ENCODE measurements at places on chromosomes 6 and 20.

DNA sequence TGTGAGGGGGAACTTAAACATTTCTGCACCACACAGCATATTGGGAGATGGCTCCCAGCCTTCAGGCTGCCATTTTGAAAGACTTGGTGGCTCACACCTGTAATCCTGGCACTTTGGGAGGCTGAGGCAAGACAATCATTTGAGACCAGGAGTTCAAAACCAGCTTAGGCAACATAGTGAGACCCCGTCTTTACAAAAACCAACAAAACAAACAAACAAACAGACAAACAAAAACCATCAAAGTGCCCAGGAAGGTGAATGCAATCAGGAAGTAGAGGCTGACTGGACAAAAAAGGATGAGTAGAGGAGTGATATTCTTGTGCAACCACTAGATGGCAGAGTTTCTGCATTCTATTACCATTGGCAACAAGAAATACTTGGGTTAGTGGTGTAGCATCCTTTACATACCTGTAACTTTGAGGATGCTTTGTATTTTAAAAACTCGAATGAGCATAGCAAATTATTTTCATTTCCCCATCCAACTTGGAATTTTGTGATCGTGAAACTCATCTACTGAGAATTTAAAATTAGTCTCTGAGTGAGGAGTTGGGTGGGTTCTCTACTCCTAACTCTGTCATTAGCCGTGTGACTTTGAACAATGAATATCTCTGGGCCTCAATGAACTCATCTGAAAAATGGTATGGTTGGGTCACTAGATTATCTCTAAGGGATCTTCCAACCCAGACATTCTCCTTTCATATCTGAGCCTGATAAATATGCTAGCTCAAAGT is 84.4 kb downstream of the CRYBG1 start:
- no peak for DNase-seq

GRCh38 chr6:124956018-124956417 is 6.2 kb upstream of the RNF217 start:
- DNase-seq, result no peak

DNA sequence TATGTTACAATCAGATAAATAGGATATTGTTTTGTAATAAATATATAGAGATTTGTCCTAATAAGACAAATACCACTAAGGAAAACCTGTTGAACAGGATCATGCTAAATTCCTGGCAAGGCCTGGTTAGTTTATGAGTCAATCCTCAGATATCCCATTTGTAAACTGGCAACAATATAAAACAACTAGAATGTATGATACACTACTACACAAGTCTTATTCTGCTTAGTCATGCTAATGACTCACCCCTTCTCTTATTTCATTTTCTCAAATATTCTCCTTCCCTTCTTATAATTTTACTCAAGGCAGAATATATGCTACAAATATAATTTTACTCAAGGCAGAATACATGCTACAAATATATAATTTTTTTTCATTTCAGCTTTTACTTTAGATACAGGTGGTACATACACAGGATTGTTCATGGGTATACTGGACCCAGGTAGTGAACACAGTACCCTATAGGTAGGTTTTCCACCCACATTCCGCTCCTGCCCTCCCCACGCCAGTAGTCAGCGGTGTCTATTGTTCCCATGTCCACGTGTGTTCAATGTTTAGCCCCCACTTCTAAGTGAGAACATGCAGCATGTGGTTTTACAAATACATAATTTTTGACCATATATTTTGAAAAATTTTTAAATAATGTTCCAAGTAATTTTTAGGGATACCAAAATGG is 6.3 kb downstream of the OSER1 start:
- no peak for DNase-seq

DNA sequence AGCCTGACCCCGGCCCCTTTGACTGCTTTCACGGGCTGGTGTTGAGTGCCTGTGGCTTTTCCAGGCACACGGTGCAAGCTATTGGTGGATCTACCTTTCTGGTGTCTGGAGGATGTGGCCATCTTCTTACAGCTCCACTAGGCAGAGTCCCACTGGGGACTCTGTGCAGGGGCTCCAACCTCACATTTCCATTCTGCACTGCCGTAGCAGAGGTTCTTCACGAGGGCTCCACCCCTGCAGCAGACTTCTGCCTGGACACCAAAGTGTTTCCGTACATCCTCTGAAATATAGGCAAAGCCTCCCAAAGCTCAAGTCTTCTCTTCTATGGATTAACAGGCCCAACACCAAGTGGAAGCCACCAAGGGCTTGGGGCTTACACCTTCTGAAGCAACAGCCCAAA is 691.5 kb upstream of the POU3F2 start:
- no peak for DNase-seq

DNA sequence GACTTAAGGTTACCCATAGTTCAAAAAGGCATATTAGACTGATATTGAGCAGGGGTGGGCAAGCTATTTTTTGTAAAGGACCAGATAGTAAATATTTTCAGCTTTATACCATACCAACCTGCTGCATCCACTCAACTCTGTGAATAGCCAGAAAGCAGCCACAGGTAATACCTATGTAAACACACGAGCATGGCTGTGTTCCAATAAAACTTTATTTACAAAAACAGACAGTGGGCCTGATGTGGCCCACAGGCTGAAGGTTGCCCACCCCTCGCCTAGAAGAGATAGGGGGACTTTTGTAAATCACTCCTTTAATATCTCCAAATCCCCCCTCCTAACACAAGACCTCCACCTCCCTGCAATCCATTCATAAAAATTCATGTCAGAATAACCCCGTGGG is 64.4 kb downstream of the PSMG4 start:
- DNase-seq, result no peak

DNA sequence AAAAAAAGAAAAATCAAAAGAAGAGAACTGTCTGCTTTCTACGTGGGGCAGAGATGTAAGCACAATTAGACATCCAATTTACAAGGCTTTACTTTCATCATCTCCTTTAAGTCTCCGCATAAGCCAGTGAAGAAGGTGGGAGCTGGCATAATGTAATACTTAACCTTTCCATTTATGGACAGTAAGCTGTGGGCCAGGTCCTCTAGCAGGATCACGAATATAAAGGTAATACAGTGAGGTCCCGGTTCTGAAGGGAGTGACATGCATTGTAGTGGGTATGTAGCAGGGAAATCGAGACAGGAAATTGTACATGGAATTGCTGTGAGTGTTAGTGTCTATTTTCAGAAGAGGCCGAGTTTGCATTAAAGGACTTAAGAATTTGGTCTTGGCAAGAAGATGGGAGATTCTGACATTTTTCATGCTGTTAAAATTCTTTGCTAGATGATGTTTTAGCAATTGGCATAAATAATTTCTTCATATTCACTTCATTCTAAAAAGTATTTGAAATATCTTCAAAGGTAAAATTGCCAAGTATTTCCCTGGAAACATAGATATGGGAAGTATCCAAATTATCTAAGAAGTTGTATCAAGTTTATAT is 20.4 kb upstream of the POPDC3 start:
- no peak for DNase-seq

DNA sequence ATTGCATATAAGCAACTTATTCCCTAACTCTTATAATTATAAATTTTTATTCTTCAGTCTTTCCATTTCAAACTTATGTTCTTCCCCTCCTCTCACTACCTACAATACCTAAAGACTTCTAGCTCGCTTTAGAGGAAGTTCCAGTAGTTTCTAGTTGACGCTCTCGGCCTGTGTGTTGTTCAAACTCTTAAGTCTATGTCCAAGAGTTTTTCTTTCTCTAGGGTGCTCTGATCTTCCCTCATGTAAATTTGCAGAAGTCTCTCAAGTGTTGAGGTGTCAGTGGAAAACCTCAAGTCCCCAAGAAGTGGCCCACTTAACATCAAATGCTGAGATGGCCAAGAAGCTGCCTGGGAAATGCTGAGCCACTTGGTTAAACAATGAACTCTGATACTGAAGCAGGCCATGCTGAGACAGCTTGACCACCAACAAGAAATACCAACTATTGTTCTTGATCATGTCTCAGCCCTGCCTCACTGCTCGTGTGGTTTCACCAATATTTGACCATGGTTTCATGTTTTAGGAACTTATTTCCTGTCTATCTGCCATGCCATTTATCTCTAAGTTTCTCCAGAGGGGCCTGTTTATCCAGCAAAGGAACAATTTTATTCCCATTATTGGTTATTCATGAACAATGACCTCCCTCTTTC is 100.9 kb upstream of the TCF21 start:
- DNase-seq, result no peak

- no peak for DNase-seq
These were observed 11.9 kb downstream of the NELFCD start for GRCh38 chr20:58992911-58993310.

DNA sequence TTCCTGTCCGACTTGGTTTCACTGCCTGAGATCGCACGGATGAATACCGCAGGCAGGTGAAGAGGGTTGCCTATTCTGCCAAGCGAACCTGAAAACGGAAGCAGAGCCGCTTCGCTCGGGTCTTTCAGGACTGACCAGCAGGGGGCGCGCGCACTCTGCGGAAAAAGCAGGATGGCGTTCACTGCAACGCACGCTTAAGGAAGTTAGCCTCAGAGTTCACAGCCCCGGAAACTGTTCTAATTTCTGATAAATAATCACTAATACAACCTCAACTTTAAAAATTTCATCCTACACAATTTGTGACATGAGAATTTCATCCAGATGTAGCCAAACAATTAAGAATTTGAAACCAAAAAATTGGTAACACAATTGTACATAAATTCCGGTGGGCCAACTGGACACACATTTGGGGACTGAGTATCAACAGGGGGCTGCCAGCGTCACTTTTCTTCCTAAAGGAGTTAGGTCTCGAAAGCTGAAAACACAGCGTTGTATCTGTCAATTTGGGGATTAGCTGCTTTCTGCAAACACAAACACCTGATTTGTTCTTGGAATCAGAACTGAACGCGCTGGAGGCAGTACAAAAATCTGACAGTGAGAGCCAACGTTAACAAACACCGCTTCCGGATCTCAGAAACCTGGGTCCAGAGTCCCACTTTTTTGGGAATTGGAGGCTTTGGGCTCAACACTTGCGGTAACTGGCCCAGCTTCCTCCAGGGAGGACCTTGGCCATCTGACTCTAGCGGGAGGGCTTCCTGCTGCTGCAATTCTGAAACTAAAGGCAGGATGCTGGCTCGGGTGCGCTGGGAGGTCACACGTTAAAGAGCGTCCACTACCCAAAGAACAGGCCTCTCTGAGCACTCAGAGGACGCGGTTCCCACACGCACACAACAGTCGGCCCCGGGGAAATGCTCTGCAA is 8.8 kb downstream of the PXDC1 start:
- DNase-seq, result peak; percentile 91

DNA sequence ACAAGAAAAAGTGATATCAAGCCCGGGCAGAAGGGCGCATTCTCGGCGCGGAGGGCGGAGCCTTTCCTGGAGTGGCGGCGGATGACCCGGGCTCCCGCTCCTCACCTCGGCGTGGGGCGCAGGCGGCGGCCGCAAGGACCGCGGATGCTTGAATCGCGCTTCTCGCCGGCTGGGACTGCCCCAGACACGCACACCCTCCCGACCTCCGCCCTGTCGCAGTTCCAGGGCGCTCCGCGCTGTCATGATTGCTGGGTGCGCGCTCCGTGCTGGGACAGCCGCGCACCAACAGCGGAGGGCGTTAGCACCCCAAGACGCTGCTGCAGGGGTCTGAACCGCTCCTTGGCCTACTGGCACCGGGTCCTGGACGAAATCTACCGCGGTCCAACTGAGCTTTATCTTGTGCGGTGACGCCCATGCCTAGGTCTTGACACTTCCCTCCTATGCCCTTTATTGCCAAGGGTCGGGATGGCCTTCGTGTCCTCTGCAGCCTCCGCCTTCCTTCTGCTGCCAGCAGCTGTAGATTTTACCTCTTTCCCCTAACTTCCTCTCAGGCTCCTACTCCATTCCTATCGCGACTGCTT is 43.3 kb downstream of the IRAK1BP1 start:
- DNase-seq, result peak; percentile 30

DNA sequence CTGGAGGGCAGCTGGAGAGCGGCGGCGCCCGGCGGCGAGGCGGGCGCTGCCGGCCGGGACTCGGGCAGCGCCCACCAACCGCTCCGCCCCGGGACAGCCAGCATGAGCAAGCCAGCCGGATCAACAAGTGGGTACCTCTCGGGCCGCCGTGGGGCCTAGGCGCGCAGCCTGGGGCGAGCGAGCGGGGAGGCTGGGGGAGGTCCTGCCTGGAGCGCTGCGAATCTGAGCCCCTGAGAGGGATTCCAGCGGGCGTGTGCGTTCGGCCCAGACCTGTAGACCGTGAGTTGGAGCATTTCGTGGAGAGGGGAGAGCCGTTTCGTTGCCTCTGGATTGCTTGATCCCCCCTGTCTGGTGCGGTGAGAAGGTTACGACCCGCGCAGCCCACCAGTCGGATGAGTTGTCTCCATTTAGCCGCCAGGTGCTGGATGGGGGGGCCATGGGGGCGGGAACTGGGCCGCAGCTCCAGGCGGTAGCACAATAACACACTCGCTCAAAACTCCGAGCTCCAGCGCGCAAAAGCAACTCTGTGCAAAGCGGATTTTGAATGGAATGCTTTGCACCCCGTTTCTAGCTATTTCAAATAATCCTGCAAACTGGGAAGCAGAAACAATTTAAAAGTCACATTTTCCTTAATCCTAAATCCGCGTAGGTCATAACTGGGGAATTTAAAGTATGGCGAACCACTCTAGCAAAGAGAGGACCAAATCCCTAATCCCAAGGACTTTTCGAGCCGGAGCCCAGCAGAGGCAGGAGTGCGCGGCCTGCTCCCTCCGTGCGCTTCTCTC is 1.0 kb downstream of the NR2E1 start:
- DNase-seq, result no peak

DNA sequence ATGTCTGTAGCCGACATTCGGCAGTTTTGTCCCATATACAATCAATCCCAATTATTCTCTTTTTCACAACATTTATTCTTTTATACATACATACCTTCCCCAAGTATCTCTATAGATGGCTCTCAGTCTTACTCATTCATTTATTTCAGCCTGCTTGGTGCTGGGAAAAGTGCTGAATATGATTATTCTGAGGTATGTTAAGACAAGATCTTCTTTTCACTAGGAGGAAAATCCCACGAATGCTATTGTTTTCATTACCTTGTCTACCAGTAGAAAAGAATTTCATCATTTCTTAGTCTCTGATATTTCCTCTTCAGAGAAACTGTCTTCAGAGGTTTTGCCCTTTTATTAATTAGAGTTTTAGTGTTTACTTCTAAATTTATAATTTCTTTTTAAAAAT is 13.7 kb upstream of the BPIFA3 start:
- no peak for DNase-seq

DNA sequence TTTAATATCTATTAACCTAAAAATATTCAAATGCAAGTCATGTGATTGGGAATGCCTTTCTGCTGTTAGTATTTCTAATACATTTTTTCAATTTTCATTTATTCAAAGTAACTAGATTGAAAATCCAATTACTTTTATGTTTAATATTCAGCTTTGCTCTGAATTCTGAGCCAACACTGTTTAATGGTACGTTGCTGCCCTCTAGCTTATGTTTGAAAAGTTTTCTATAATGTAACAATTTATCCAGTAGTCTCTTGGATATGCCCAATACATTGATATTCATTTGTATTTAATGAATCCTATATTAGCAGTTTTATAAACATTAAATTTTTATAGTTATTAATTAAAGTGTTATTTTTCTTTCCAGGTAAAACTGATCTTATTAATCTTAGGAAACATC is 47.4 kb downstream of the LGSN start:
- no peak for DNase-seq

GRCh38 chr20:50141018-50141675 is 12.4 kb downstream of the PEDS1 start:
- no peak for DNase-seq

- DNase-seq, result no peak
These were observed 370.2 kb upstream of the SASH1 start for GRCh38 chr6:147972448-147972847.

GRCh38 chr6:14618759-14619418 is 501.3 kb downstream of the CD83 start:
- DNase-seq, result no peak

Measured in femur (tissue), 1 donor.